ENCODE measurements at places on chromosomes 3 and 15. TPM values are rescaled to one million over a fixed set of nuclear protein-coding genes. Genes with fewer than 3 reads are reported as not detected.
A peak's percentile ranks its signal among the peaks of the same experiment; 100 is the strongest.

DNA sequence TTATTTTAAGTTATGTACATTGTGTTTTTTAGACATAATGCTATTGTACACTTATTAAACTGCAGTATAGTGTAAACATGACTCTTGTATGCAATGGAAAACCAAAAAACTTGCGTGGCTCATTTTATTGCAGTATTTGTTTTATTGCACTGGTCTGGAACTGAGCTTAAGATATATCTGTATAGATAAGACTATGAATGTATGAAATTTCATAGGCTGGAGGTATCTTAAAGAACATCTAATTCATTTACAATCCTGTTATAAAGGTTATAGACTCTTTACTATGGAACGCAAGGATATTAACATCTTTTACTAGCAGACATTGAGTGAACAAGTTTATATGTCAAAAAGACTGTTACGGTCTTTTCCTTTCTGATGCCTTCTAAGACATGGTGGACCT lies 459.4 kb downstream of the IL5RA start:
- DNase-seq, result no peak

DNA sequence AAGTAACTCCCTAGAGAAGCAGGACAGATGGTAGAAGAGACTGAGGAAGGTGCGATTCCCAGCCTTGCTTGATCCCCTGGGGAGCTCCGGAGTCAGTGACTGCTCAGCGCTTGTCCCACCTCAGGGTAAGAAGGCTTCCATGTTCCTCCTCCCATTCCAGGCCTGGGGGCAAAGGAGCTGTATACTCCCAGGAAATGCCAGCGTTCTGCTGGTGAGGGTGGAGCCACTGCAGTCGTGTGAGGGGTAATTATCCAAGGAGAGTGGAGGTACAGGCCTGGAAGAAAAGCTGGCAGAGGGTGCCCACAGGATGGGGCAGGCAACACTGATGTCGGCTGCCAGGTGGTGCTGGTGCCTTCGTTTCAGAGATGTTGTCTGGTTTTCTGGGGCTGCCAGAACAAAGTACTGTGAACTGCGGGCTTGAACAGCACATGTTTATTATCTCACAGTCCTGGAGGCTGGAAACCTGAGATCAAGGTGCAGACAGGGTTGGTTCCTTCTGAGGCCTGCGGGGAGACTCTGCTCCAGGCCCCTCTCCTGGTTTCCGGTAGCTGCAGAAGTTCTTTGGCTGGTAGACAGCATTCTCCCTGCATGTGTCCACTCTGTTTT lies 12.1 kb upstream of the APBA2 start:
- DNase-seq, result no peak

DNA sequence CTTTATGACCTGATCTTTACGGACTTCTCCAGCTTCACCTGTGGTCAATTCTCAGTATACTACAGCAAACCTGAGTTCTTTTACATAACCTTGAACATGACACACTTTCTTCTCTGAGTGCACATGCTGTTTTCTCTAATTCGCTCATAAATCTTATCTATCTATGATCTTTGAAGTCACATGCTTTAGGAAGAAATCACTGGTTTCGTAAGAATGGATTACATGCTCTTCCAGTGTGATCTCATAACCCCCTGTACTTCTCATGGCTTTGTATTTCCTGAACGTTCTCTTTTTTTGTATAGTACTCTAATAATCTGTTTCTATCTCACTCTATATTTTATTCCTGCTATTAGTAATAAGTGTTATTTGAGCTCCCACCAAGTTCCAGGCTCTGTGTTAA lies 1165.2 kb downstream of the TBL1XR1 start:
- no peak for DNase-seq

GRCh38 chr3:65607101-65607500 lies 431.6 kb downstream of the MAGI1 start:
- no peak for DNase-seq

GRCh38 chr3:66418475-66418931 lies 82.3 kb downstream of the LRIG1 start:
- DNase-seq, result no peak

- no peak for DNase-seq
Observed at GRCh38 chr3:17795711-17796110, 53.3 kb upstream of the TBC1D5 start.

DNA sequence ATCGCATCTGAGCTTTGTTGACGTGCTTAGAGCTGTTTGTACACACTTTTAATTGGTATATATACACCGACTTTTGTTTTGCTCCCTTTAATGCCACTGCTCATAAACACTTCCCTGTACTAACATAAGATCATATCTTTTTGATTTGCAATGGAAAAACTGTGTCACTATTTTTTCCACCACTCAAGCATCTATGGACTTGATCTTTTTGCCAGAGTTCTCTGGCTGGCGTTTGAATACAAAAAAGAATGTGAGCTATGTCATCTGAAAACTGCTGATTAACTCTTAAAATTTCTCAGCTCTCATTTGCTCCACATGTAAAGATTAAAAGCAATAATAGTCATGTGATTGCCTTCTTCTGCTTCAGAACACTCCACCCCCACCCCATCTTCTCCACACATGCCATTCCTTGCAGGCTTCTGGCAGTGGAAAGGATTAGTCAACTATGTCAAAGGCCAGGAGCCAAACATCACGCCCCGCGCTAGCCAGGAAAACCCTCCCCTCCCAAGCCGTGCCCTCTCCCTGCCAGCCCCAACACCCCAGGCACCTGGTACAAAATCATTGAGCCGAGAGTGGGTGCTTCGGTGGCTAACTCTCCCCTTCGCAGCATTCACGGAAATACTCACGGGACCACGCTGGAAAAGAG lies 123.4 kb upstream of the MEF2A start:
- peak; percentile 49 for DNase-seq

GRCh38 chr15:40498891-40499290 lies 28.1 kb downstream of the CHST14 start:
- DNase-seq, result no peak

DNA sequence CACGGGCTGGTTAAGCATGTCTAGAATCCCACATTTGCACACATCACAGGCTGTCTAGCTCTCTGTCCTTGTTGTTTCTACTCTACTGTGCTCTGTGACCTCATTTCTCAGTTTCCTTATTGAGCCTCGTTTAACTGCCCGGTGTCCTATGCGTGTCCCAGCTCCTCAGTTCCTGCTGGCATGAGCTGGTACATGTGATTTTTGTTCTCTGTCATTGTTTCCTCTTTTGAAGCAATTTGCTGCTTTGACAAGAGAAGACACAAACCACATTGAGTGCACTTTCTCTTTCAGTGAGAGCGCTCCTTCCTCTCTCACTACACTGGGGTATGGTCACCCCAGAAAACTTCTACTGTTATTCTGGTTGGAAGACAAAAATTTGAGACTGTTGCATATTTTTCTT lies 563.5 kb downstream of the PDCD6IP start:
- no peak for DNase-seq

DNA sequence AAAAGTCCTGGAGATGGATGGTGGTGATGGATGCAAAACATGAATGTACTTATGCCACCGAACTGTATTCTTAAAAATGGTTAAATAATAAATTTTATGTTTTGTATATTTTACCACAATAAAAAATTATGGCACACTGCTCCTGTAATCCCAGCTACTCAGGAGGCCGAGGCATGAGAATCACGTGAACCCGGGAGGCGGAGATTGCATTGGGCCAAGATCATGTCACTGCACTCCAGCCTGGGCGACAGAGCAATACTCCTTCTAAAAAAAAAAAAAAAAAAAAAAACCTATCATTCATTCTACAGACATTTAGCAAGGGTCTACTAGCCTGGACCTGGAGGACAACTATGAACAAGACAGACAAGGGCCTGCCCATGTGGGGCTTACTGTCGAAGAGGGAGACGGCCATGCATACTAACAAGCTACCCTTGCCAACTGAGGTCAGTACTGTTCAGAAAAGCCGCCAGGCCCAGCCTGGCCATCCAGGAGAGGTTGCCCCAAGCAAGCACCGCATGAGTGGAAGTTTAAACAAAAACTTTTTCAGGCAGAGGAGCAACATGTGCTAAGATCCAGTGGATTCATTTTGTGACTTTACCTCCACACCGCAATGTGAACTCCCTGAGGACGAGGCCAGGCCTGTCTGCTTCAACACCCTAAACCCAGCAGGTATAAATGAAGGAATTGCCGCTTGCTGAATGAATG lies 2.8 kb upstream of the NEK4 start:
- DNase-seq, result peak; percentile 78

- no peak for DNase-seq
Observed at GRCh38 chr15:74937272-74937589, 642 bp downstream of the COX5A start.

DNA sequence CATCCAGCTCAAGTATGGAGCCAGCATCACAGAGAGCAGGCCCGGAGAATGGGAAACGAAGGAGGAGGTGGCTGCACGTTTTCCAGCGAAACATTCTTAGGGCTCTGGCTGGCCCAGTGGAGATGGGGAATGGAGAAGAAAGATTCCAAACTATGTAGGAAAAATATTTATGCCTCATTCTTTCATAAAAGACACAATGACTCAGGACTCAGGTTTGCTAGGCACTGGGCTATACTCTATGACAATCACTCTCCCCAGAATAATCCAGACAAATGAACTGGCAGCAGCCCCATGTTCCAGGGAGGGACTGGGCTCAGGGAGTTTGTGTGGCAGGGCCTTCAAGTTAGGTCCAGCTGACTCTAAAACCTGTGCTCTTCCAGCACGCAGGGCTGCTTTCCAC lies 110.8 kb upstream of the RAD18 start:
- DNase-seq, result no peak

- DNase-seq, result no peak
Observed at GRCh38 chr3:131396170-131396569, 14.6 kb downstream of the NUDT16 start.

DNA sequence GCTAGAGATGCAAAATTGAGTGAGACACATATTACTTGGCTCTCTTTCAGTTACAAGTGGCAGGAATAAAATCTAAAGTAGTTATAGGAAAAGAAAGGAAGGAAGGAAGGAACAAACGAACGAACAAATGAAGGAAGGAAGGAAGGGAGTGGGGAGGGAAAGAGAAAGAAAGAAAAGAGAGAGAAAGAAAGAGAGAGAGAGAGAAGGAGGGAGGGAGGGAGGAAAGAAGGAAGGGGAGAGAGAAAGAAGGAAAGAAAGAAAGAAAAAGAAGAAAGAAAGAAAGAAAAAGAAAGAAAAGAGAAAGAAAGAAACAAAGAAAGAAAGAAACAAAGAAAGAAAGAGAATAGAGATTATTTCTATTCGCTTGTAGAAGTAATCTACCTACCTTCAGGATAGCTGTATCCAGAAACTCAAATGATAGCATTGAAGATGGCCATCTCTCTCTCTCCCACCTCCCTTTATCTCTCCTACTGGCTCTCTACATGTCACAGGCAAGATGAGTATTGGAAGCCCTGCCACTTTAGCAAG lies 229.7 kb upstream of the TLE3 start:
- DNase-seq, result no peak

DNA sequence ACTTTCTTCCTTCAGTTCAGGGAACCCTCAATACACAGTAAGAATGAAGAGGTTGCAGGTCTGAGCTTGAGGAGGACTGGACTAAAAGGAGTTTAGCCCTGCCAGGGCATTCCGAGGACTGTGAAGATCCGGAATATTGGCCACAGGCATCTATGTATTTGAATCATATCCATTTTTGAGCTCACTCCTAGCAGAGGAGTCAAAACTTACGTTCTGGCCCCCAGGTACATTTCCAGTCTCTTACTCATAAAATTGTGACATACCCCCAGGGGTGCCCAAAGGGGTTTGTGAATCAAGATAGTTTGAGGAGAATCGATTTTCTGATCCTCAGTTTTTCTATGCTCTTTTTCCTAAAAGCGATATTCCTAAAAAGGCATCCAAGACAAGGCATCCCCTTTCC lies 27.6 kb upstream of the SRP14 start:
- DNase-seq, result no peak

- no peak for DNase-seq
Observed at GRCh38 chr3:12705981-12706380, 42.1 kb upstream of the RAF1 start.

GRCh38 chr3:87088993-87089841 lies 98.3 kb upstream of the VGLL3 start:
- DNase-seq, result peak; percentile 46

- DNase-seq, result no peak
Observed at GRCh38 chr3:131728898-131729642, 226.3 kb upstream of the MRPL3 start.

GRCh38 chr3:98263944-98264343 lies at the start of gene OR5H6:
TSS of gene OR5H6 (plus strand) at chr3:98264244. CDS start at chr3:98264333, 89 bp downstream.
- no peak for DNase-seq

DNA sequence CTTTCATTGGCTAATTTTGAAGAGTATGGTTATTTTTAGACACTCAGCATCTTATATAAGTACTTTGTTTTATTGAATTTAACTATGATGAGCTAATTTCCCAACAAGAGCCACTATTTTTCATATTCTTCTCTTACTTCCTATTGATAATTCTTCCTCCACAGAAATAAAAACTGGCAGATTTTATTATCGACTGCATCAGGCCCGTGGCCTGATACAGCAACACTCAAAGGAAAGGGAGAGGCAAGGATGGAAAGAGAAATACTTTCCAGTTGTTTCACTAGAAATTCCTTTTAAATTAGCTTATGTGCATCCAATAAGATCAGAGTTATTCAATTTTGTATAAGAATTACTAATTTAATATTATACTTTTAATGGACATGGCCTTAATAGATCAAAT lies 886.3 kb downstream of the ROBO1 start:
- no peak for DNase-seq

DNA sequence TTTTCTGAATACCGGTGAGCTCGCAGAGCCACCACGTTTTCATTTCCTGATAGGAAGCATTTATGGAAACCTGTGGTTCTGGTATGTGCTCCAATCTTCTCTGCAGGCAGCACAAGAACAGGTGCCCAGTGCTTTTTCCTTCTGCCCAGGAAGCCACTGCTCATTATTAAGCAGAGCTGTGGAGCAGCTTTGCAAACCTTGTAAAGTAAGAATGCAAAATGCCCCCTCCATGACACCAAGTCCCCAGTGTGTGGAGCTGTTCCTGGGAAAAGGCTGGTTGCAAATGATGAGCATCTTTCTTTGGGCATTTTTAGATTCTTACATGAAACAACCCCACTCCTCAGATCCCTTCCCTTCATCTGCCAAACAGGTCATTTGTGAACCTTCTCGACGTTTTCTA lies 65.7 kb upstream of the MRPL3 start:
- DNase-seq, result no peak

DNA sequence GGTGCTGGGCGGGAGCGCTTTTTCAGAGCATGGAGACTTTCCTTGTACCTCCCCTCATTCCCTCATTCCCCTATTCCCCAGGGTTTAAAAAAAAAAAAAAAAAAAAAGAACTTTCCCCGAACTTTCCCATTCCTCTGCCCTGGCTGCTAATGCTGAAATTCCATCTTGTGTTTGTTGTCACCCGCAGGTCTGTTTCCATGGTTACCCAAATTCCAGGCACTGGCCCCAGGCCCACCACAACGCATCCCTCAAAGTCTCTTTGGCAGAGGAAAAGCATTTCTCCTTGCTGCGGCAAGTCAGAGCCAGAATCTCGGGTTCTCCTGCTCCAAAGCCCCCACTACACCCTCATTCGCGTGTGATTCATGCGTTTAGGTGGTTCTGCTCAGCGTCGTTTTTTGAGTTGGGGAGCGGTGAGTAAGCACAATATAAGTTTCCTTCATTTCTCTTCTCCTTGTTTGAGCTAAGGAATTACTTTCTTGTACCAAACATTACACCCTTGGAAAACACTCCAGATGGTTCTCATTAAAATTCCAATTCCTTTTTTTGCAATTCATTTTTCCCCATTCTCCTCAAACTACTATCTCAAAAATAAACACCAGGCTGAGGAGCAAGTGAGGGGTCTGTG lies 21.6 kb downstream of the ANAPC13 start:
- DNase-seq, result no peak

Gene DPH3
- total RNA-seq, result 13.1 TPM

Gene RPSA
- 291 TPM for total RNA-seq

Gene TBL1XR1
- 54.7 TPM for total RNA-seq

Gene LRRN1
- 0.12 TPM for total RNA-seq

Gene PLCH1
- 0.07 TPM for total RNA-seq

Gene SI
- not detected for total RNA-seq

Gene PLSCR2
- total RNA-seq, result not detected

Gene ZKSCAN7
- 1.4 TPM for total RNA-seq
